ENCODE measurements at places on chromosomes 5 and 9.

DNA sequence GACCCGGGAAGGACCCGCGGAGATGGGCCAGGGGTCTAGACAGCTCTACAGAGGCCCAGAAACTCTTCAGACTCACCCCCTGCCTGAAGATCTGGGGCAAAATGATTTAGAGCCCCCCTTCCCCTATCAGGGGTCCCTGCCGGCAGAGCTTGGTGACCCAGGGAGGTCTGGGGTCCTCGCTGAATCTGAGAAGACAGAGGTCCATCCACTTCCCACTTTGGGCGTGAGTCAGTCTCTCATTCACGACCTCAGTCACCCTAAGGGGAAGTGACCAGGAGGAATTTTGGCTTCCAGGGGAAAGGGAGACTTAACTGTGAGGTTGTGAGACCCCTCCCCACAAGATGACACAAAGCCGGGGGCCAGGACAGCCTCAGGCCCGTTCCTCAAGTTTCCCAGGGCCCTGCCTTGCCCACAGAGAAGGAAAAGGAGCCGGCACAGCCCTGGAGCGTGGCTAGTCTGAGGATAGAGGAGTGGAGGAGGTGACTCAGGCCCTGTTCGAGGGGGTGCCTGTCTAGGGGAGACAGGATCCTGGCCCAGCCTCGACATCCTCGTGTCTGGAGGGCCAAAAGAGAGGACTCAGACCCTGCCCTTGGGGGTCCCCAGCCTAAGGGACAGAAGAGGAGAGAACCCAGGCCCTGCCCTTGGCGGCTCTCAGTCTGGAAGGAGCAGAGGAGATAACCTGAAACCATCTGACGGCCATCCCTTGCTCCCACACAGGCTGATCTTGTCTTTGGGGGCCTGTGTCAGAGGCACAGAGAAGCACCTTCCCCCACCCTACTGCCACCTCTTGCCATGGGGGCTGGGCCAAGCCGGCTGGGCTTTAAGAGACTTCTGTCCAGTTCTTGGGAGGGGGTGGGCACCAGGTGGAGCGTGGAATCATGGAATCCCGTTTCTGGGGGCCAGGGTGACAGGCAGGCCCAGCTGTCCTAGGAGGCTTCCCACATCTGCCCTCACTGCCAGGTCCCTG is 889 bp downstream of the PDLIM4 start:
- no peak for DNase-seq

DNA sequence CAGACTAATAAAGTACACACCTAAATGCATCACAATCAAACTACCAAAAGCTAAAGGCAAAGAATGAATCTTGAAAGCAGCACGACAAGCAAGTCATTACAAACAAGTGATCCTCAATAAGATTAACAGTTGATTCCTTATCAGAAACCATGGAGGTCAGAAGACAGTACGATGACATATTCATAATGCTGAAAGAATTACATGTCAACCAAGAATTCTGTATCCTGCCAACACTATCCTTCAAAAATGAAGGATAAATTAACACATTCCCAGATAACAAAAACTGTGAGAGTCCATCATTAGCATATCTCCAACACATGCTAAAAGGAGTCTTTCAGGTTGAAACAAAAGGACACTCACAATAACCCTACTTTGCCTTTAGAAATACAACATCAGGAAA is 39.4 kb downstream of the NR3C1 start:
- DNase-seq, result no peak

DNA sequence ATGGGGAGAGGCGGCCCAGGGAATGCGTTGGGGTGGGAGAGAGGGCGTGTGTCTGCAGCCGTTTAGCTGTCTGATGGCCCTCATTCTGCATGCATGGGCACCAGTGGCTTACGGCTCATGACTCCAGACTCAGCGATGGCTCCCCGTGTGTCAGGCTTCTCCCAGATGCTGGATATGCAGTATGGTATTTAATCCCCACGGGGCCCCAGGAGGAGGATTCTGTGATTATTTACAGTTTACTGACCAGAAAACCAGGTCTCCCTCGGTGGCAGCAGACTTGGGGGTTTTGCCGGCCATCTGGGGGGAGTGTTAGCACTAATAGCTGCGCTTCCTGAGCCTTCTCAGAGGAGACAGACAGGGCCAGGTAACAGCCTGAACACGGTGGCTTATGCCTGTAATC is 4.3 kb downstream of the PRDM12 start:
- DNase-seq, result no peak

DNA sequence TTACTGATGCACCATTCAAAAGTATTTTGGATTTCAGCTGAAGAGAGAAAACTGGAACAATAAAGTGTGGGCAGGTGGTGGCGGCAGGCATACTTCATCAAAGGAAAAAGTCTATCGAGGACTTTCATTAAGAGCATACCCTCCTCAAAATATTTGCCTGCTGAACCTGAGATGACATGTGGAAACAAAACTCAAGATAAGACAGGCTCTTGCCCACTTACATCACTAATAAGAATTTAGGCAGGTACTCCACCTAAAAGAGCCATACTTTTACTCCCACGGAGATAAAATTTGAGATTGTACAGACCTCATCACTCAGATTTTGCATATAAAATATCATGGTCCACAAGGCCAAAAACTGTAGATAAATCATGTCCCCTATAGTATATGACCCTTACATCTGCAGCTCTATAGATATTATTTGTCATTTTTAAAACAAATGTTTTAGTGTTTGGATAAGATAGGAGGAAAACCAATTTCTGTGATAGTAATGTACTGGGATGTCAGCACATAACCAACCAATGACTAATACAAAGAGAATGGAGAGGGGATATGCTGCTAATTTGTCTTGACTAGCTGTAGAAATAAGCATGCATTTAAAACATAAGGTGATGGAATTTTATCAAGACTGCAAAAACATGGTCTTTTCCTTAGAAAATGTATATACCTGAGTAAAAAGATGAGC is 730.6 kb upstream of the ZNF608 start:
- no peak for DNase-seq

Data from D721Med (cell line).